ENCODE measurements at places on chromosomes 4 and X. TPM values are rescaled to one million over a fixed set of nuclear protein-coding genes. Genes with fewer than 3 reads are reported as not detected.

Gene ITM2A
- total RNA-seq, result not detected

Gene SSX1
- total RNA-seq, result not detected

Gene RASSF6
- total RNA-seq, result not detected

Gene HELT
- not detected for total RNA-seq

Gene RAB40AL
- 0.82 TPM for total RNA-seq

Gene MTNR1A
- not detected for total RNA-seq
